Camera-type eye (tissue), 1 donor: ENCODE measurements at places on chromosomes 1 and 21. TPM values are rescaled to one million over a fixed set of nuclear protein-coding genes. Genes with fewer than 3 reads are reported as not detected.

The GCLM gene
- total RNA-seq = 12.5 TPM

The OR6K3 gene
- not detected for total RNA-seq

The IKBKE gene
- 5.1 TPM for total RNA-seq

The ACTN2 gene
- 43.1 TPM for total RNA-seq

The SPRR3 gene
- not detected for total RNA-seq

The SLFNL1 gene
- total RNA-seq = 0.82 TPM

The TMEM269 gene
- 0.44 TPM for total RNA-seq

The HRNR gene
- not detected for total RNA-seq

The IGSF8 gene
- total RNA-seq = 37.5 TPM

The GABPA gene
- 70.9 TPM for total RNA-seq

The NPR1 gene
- total RNA-seq = 6.8 TPM

The PPIE gene
- total RNA-seq = 33.5 TPM

The MAN1A2 gene
- 66.1 TPM for total RNA-seq

The MROH9 gene
- total RNA-seq = not detected

The LHX8 gene
- total RNA-seq = not detected

The AQP10 gene
- total RNA-seq = not detected

The BATF3 gene
- total RNA-seq = 1.1 TPM

The TMEM52 gene
- total RNA-seq = 1.9 TPM

The OXCT2 gene
- total RNA-seq = 0.66 TPM

The AGMAT gene
- total RNA-seq = 1.2 TPM

The TGFB2 gene
- total RNA-seq = 79.6 TPM

The NCMAP gene
- total RNA-seq = 2.1 TPM

The IGSF9 gene
- 63.3 TPM for total RNA-seq

The CLCNKB gene
- 0.55 TPM for total RNA-seq

The STYXL2 gene
- 7.7 TPM for total RNA-seq

The TSPEAR gene
- total RNA-seq = not detected

The GBP4 gene
- total RNA-seq = 6.5 TPM
